Osteoblast (primary cell): ENCODE measurements at places on chromosomes 4 and X.

DNA sequence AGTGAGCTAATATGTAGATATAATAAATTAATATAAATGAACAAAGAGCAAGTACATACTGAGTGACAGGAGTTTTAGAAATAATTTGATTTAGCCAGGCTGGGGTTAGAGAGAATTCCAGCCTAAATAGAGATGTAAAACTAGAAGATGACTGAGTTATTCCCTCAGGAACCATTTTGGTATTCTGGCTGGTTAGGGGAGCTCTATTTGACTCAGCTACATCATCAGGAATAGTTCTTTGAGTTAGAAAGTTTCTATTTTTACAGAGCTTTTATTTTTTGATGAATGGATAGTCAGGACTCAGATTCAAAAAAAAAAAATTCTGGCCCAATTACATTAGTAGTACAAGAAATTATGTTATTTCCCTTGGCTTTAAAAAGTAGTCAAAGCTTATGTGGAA, 180.4 kb upstream of the MID1 start:
- no peak for DNase-seq

- DNase-seq: no peak
Observed at GRCh38 chrX:11040405-11040804, 70.7 kb upstream of the HCCS start.

DNA sequence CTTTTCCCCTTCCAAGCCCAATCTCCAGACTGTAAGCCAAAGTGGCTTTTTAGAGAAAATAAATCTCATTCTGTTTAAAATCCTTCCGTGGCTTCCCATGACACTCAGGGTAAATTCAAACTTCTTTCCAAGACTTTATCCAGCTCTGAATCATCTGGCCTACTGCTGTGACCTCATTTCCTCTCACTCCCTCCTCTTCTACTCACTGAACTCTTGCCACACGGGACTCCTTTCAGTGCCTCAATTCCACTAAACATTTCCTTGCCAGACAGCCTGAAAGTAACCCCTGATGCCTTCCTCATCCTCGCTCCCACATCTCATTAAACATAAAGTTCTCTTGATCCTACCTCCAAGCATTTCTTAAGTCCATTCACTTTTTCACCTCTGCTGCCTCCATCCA, 27.8 kb upstream of the RNF128 start:
- DNase-seq: peak; percentile 66

- peak; percentile 52 for DNase-seq
Observed at GRCh38 chrX:39764441-39764914, 333.3 kb downstream of the BCOR start.

DNA sequence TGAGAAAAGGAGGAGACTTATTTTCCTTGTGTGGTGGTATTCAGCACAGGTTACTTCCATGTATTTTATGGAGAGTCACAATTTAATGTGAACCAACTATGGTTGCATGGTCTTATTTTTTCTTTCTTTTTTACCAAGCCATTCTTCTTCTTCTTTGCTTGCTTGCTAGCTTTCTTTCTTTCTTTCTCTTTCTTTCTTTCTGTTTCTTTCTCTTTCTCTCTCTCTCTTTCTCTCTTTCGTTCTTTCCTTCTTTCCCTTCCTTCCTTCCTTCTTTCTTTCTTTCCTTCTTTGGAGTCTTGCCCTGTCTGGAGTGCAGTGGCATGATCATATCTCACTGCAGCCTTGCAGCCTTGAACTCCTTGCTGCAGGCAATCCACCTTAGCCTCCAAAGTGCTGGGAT, 68.9 kb downstream of the DOCK11 start:
- no peak for DNase-seq

DNA sequence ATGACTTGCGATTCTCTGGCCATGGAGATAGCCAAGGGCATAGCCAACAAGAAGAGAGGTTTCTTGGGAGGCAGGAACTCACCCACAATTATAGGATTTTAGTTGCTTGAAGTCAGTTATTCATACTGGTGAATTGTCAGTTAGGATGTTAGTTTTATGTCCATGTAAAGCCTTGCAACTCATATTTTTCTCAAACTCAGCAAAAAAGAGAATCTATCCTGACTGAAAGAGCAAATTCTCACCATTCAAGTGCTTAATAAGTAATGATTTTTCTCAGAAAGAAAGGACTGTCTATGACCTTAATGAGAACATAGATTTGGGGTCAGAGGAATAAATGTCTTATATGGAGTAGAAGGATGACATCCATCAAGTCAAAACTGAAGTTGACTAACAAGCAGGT, 934.5 kb downstream of the STPG2 start:
- DNase-seq: no peak

DNA sequence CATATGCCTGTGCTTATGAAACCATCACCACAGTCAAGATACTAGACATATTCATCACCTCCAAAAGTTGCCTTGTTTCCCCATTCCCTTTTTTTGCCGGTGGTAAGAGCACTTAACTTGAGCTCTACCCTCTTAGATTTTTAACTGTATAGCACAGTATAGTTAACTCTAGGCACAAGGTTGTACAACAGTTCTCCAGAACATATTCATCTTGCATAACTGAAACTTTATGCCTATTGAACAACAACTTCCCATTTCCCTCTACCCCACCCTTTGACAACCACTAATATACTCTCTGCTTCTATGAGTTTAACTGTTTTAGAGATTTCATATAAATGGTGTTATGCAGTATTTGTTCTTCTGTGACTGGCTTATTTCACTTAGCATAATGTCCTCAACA, 119.3 kb downstream of the ASB9 start:
- DNase-seq: no peak
